ENCODE measurements at places on chromosomes 4 and X.

DNA sequence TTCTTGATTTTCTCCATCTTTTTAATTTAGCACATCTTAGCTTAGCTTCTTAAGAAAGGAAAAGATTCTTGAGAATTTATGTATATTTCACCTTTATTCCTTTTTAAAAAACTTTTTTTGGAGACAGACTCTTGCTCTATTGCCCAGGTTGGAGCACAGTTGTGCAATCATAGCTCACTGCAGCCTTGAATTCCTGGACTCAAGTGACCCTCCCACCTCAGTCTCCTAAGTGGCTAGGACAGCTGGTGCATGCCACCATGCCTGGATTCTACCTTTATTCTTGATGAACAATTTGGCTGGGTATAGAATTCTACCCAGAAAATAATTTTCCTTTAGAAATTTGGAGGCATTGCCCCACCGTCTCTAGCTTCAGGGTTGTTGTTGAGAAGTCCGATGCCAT is 19.5 kb upstream of the SH3D19 start:
- DNase-seq, result no peak

- DNase-seq, result no peak
Measured at GRCh38 chrX:21955403-21956189, 15.1 kb downstream of the SMS start.

GRCh38 chr4:25879587-25879986 is 16.8 kb upstream of the SEL1L3 start:
- DNase-seq, result no peak

DNA sequence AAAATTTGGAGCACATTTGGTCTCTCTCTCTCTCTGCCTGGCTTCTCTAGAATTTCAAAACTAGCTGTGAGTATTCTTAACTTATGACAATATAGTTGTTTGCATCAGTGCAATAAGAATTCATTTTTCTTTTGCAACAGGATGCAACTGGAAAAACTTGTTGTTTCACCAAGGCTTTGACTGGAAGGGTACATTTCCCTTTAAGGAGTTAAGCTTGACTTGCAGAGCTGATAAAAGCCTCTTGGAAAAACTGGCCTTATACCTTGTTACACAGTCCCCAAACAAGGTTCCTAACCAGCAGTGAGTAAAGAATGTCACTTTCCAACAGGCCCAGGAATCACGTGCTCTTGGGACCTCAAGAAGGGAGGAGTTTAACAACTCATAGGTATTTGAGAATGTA is 25.9 kb upstream of the ZNF718 start:
- DNase-seq, result no peak

All from right renal cortex interstitium (tissue), 3 donors.